ENCODE measurements at places on chromosomes 1 and 21.

- DNase-seq = peak; percentile 15
Measured at GRCh38 chr1:10338047-10338446, 60.8 kb upstream of the PGD start.

DNA sequence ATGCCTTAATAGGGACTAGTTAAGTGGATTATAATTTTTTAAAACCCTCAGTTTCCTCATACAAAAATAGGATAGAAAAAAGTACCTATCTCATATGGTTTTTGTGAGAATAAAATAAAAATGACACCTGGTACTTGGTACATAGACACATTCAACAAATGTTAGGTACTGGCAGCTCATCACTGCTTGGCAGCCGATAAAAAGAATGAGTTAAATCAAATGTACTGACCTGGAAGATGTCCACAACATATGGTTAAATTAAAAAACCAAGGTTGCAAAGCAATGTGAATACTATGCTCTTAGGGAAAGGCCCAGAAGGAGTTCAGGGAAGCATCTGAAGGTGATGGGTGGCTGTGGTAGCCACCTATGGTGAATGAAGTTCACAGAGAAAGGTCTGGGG is 64.9 kb upstream of the SMYD2 start:
- no peak for DNase-seq

DNA sequence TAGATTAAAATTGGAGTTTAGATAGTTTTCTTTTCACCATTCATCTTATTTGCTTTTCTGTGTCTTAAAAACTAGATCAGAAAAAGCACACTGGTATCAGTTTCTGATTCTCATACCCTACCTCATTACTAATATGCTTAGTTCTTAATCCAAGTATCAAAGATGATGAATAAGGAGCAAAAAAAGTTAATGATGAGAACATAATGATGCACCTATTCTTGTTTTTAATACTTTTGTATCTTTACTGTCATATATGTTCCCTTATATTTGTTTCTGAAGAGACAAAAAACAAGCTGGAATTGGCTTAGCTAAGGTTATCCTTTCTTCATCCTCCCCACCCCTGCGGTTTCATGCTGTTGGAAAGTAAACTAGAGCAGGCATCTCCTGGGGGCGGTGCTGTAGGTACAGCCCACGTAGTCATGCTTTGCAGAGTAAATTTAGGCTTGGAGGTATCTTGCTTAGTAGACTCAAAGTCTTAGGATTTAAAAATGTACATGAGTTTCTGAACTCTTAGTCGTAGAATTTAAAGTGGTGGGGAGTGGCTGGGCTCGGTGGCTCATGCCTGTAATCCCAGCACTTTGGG is 16.4 kb downstream of the CNIH4 start:
- DNase-seq = no peak

- peak; percentile 27 for DNase-seq
Measured at GRCh38 chr1:114345930-114346479, 165.0 kb downstream of the TRIM33 start.

GRCh38 chr1:61085983-61086644 is 3.8 kb downstream of the NFIA start:
- no peak for DNase-seq

GRCh38 chr1:86860424-86860823 is 53.5 kb downstream of the SELENOF start:
- DNase-seq = no peak
